Peyer's patch (tissue), 4 donors: ENCODE measurements at places on chromosomes 4 and X.

DNA sequence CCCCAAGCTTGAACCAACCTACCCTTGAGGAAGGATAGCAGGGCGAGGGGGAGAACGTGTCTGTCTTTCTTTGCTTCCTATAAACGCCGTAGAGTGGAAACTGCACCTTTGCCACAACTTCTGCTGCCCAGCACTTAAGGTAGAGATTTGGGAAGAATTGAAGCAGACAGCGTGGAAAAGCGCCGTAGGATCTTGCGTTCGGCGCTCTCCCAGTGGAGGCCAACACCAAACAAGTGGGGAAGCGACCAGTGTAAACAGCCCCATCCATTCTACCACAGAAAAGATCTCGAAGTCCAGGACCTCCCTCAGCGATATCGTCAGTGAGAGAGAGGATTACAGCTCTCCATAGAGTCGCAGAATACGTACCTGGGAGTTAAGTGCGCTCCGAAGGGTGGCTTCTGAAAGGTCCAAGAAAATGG is 3.9 kb upstream of the NKX6-1 start:
- no peak for DNase-seq

- DNase-seq = no peak
These were observed 991.4 kb upstream of the PABPC4L start for GRCh38 chr4:135192751-135193535.

- no peak for DNase-seq
These were observed 120.3 kb downstream of the UNC5C start for GRCh38 chr4:95428291-95429070.

DNA sequence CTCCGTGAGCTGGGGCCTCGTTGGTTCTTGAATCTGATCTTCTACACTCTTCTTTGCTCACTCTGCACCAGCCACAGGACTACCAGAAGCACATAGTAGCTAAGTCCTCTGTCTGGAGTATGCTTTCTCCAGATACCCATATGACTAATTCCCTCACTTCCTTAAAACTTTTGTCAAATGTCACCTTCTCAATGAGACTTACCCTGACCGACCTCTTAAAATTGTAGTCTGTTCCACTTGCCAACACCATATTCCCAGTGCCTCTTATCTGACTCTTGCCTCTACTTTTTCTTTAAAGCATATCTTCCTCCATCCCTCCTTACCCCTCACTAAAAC is 10.0 kb downstream of the PARM1 start:
- no peak for DNase-seq

DNA sequence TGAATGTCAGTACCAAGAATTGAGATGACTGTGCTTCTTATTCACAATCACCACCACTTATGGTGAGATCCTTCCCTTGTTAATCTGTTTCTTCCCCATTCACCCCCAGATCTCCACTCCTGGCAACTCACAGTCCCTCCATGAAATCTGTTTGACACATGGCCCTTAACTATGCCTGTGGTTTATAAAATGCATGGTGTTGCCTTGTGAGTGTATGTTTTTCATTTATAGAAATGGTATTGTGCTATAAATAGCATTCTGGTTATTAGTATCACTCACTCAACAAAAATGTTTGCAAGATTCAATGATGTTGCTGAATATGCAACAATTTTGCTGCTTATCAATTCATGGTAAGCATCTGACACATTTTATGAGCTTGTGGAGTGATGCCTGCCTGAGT is 131.0 kb downstream of the PRKX start:
- no peak for DNase-seq

DNA sequence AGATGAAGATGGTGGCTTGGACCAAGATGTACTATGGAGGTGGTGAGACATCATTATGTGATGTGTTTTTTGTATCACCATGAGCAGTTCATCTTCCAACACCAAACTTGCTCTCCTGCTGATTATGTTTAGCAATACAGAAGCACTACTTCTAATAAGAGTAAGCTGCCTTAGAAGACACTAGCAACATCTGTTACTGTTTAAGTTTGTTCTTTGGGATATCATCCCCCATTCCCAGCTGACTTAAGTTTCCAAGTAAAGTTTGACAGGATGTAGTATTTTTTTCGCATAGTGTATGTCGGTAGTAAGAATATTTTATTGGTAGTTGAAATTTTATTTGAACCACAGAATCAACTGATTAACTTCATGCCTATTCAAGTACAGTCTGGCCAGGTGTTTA is 123.5 kb upstream of the BMPR1B start:
- DNase-seq = no peak

GRCh38 chr4:3655963-3656362 is 110.2 kb upstream of the ADRA2C start:
- no peak for DNase-seq

- DNase-seq = no peak
These were observed 183.2 kb upstream of the WDFY3 start for GRCh38 chr4:85149676-85150075.

DNA sequence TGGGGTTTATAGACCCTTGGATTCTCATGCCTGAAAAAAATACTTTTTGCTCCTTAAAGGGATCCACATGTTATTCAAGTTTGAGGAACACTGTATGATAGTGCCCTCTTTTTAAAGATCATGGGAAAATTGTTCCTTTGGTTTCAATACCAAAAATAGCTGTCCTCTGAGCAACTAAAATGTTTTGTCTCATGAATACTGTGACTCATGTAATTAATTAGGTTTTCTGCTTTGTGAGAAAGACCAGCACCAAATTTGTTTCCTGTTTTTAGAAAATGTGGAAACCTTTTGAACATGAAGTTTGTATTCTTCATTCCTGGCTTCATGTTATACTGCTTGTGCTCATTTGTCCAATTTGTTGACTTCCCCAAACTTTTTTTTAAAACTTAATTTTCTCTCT is 127.6 kb upstream of the SH3RF1 start:
- no peak for DNase-seq

DNA sequence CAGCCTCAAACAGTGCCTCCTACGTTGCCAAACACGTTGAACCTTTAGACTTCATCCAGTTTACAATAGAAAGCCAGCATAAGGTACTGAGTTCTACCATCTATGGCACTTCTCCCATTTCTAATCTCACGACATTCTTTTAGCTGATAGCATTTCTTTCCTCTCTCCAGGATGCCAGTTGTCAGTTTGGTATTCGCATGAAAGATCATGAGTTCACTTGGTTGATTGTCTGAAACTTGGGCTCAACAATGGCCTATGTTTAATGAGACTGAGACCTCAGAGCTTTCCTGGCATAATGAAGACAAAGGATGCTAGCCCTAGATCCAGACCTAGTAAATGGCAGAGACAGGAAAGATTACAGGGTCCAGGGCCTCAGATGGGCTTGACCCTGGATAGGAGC is 69.2 kb upstream of the SPRY1 start:
- no peak for DNase-seq

- no peak for DNase-seq
These were observed 104.9 kb downstream of the PCDH18 start for GRCh38 chr4:137427411-137427810.

DNA sequence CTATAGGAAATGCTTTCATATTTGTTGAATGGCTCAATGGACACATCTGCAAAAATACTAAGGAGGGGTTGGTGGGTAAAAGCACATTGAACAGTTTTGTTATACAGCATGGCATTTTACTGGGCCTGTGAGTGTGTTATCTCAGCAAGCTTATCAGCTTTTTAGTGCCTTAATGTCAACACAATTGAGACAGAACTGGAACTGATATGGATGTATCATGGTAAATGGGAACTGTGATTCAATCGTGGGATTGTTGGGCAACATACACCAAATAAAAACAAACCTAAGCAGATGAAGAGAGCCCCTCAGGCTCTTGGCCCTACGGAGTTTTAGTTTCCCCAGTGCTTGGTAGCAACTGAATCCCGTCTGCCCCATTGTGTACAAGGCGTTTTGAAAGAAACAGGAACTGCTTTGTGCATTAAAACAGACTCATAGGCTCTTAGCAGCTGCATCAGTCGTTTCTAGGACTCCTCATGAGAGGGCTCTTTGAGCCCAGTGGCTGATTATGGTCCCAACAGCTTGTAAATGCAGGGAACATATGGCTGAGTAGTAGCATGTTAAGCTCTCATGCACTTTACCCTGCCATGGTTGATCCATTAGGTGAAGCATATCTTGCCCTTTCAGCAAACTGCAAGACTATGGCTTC is 7.3 kb downstream of the GPR119 start:
- DNase-seq = no peak

DNA sequence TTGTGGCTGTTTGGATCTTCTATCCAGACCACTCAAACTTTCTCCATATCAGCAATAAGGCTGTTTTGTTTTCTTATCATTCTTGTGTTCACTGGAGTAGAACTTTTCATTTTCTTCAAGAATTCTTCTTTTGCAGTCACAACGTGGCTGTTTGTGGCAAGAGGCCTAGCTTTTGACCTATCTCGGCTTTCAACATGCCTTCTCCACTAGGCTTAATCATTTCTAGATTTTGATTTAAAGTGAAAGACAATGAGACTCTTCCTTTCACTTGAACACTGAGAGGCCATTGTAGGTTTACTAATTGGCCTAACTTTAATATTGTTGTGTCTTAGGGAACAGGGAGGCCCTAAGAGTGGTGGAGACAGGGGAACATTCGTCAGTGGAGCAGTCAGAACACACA is 19.1 kb downstream of the FGF2 start:
- DNase-seq = no peak

DNA sequence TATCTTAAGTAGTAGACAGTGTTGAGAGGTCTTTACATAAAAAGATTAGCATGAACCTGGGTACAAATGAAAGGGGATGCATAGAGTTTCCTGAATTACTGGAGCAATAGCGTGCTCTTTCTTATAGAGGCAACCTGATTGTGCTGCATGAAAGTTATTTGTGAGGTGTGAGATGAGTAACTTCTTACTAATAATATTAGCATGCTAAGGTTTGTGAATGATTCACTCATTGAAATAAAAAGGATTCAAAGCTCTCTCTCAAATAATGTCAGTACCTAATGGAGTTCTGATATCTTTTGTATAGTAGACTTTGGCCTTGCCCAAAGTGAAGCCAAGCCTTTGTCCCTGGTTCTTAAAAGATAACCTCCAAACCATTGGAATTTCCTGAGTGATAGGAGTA is 131.0 kb upstream of the CXXC4 start:
- no peak for DNase-seq

GRCh38 chrX:107979534-107979933 is 2.6 kb downstream of the TEX13B start:
- DNase-seq = no peak

- no peak for DNase-seq
These were observed 42.9 kb downstream of the SCD5 start for GRCh38 chr4:82755650-82756049.

GRCh38 chrX:17052210-17052609 is 105.8 kb downstream of the REPS2 start:
- no peak for DNase-seq

- DNase-seq = no peak
These were observed 28.1 kb downstream of the MCUB start for GRCh38 chr4:109588176-109588575.

- DNase-seq = no peak
These were observed 106.7 kb downstream of the SPATA18 start for GRCh38 chr4:52157641-52158316.

- DNase-seq = no peak
These were observed 67.4 kb downstream of the ZAR1 start for GRCh38 chr4:48557478-48557877.

DNA sequence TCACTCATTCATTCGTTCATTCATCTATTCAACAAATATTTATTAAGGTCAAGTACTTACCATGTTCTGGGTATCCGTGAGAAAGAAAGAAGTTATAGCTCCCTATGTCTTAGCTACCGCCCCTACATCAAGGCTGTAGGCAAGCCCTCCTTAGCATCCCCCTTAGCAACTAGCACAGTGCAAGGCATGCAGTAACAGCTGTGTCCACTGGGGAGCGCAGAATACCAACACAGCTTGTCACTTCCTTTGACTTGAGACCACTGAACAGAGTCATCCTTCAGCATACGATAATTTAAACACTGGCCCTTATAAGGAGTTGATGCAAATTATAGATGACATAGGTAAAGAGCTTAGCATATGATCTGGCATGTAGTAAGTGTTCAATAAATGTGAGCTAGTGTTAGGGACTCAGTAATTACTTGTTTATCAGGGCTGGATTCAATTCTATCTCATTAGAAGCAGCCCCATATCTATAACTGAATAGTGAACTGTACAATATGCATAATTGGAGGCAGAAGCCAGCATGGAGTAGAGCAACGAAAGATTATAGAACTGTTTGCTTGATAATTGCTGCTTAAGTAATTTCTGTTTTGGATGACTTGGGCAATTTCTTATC is 8.7 kb downstream of the KIAA1210 start:
- peak; percentile 68 for DNase-seq

DNA sequence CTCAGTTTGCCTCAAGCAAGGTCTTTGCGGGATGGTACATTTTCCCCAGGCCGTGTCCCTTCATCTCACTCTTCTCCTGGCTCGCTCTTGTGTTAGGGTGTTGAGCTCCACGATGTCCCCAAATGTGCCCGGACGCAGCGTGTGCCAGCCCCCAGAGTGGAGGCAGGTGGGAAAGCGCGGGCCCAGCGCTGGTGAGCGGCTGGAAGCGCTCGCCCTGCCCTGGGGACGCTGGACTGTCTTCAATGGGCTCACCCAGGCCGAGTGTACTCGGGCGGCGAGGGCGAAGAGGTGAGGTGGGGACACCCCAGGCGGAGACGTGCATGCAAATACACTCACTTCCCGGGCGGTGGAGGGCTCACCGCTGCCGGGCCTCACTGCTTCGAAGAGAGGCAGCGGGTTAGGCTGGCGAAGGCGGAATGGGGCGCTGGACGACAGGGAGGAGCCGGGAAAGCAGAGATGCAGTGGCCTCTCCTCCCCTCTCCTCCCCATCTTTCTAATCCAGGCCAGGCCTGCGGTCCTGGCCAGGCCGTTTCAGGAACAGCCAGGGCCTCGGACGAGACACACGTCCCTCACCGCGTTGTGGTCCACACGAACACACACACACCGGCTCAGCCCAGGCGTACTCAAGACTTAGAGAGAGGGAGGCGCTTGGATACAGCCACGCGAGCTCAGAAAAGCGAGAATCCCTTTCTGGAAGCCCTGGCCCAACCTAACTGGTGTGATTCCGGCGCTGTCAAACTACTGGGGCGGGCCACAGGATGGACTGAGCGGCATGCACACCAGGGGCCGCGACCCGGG is 2.2 kb downstream of the NKX6-1 start:
- no peak for DNase-seq
